ENCODE measurements at places on chromosomes 11 and 22. TPM values are rescaled to one million over a fixed set of nuclear protein-coding genes. Genes with fewer than 3 reads are reported as not detected.

DNA sequence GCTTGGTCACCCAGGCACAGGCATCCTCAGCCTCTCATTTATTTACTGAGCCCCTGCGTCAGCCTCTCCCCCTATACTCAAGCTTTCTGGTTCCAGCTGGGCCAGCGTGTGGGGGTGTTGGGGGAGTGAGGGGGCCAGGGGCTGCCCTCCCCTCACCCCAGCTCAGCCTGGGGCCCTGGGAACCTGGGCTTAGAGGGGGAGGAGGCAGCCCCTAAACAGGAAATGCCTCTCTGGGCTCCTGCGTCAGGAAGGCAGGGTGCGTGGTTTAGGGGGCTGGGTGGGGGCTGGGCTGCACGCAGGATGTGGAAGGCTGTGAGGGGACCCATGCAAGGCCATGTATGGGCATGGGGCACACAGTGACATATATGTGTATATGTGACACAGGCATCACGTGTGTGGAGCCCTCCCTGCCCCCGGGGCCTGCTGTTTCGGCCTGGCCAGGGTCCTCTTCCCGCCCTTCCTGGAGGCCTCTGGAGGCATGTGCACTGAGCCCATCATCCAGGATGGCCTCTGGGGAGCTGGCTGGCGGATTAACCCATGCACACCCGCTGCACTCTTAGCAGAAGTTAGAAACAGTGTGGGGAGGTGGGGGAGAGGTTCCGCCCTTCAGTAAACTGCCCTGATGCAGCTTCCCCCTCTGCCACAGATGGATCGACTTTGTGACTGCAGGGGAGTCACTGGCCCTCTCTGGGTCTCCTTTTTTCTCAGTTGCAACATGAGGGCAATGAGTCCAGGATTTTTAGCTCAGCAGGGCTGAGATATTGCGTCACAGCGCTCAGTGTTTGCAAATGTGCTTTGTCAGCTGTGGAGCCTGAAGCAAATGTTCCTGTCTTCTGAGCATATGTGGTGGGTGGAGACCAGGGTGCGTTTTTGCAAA, 1.1 kb upstream of the CD248 start:
- DNase-seq, result no peak

DNA sequence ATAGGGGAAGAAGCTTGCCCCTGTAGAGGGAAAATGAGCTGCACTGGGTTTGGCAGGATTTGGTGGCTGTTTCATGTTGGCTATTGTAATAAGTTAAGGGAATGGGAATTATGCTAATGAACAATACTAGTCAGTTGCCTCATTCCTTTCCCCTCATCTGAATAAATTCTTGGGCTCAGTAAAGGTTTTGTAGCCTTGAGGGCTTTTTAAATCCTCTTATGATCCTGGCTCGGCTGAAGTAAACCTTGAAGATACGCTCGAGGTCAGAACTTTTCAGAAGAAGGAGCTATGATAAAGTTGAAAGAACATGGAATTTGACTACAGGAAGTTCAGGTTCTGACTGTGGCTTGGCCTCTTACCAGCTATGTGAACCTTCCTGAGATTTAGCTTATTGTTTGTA, 448.7 kb downstream of the RAB38 start:
- no peak for DNase-seq

- no peak for DNase-seq
These were observed 30.3 kb downstream of the MARK2 start for GRCh38 chr11:63869171-63869591.

- DNase-seq, result peak; percentile 78
These were observed 107.8 kb downstream of the OSBP2 start for GRCh38 chr22:30802202-30803166.

DNA sequence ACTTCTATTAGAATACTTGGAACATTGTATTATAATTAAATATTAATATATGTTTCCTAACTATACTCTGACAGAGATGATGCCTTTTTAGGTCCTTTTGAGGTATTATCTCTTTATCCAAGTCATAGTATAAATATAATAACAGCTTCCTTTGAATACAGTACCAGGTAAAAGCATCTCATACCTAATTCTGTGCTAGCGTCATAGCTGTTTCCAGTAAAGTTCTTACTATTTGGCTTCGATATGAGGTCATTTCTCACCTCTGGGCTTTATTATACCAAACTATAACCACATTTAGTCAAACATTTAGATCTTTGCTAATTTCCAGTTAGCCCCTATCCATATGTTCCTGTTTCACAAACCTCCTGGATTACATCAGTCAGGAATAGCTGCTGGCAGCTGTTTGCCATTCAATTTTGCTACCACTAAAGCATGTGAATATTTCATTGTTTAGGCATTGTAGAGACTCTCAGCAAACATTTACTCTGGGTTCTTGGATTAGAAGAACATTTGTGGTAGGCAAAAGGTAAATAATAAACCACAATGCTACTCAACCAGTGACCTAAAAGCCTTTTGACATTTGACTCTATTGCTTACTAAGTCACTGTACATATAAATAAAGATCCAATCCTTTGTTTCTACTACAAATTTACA, 255.1 kb downstream of the TTC28 start:
- no peak for DNase-seq

DNA sequence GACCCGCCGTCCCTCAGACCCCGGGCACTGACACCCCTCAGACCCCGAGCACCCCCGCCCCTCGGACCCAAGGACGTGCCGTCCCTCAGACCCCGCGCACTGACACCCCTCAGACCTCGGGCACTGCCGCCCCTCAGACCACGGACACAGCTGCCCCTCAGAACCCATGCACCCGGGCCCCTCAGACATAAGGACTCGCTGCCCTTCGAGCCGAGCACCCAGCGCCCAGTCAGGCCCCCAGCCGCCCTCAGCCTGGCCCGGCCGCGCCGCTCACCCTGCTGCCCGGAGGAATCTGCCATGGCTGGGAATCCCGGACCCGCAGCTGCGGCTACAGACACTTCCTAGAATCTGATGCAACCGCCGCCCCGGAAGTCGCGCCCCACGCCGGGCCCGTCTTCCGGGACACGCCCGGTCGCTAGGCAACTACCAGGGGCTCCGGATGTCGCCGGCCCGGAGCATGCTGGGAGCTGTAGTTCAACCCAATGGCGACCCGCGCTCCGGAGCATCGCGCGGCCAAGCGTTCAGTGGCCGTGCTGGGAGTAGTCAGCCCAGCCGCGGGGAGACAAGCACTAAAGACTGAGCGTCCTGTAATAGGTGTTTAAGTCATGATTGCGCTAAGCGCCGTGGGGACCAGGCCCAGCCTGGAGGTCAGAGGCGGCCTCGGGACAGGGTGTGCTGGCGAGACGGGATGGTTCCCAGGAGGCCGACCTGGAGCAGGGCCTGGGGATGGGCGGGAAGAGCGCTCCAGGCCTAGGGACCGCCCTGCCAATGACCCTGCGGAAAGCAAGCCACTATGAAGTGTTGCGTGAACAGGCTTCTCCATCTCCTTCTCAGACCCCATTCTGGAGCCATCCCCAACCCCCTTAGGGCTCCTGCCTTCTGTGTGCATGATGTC, at the start of gene CARS1:
TSS of gene CARS1 (minus strand) at position 355 of the 895 bp plus-strand sequence. CDS start at position 299, 56 bp downstream.
- peak; percentile 92 for DNase-seq

DNA sequence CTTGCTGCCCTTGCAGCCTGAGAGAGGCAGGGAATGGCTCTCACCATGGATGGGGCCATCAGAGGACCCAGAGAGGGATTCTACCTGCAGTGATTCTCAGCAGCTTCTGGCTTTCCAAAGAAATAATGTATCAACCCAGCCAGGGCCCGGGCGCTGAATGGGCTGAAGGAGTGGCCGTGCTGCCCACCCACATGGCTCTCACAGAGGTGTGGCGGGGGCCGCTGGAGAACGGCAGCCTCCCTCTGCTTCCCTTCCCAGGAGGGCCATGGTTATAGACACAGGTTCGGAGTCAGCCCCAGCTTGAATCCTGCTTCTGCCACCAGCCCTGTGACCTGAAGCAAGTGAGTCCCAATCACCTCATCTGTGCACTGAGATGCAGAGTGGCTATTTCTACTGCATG, 82.7 kb downstream of the THAP12 start:
- DNase-seq, result no peak

DNA sequence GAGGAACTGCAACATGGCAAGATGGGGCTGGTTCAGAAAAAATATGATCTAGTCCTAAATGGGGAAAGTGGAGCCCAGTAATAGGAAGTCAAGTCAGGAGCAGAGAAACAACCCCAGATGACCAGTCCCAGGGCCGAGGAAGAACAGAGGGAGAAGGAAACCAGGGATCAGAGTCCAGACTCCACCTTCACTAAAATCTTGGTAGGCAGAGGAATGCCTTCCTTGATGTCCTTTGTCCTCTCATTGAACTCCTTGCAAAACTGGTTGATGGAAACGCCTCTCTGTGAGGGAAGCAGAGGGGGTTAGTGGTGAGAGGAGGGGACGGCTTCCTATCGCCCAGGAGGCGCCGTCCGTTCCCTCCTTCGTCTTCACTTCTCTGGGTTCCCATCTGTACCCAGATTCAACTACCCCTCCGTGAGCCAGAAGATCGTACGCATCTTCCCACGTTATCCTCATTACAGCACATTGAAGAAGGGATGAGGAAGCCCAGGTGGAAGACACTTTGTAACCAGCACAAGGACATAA, 607 bp downstream of the MRPL11 start:
- DNase-seq, result no peak

GRCh38 chr22:26665813-26666231, 8.4 kb downstream of the MIAT start:
- DNase-seq, result no peak

- no peak for DNase-seq
These were observed 107.4 kb downstream of the ARHGAP42 start for GRCh38 chr11:100794446-100794845.

GRCh38 chr11:108916935-108917334, 252.1 kb downstream of the DDX10 start:
- DNase-seq, result no peak

Gene ENTHD1
- 0.11 TPM for total RNA-seq

Gene KRTAP5-7
- 0.21 TPM for total RNA-seq

Gene AIFM3
- total RNA-seq, result 0.30 TPM

Gene GPR83
- total RNA-seq, result 0.05 TPM

Data from activated T-helper 2 cell treated with anti-CD3 and anti-CD28 coated beads, Interferon-gamma antibody, Interleukin-2, Interleukin-4, amounts not matched to agents 10 μg/mL and 5 μg/mL and 100 μg/mL, durations not matched to agents 14 hours and 24 hours and 36 hours (primary cell).